ENCODE measurements at places on chromosomes 5 and 9.

DNA sequence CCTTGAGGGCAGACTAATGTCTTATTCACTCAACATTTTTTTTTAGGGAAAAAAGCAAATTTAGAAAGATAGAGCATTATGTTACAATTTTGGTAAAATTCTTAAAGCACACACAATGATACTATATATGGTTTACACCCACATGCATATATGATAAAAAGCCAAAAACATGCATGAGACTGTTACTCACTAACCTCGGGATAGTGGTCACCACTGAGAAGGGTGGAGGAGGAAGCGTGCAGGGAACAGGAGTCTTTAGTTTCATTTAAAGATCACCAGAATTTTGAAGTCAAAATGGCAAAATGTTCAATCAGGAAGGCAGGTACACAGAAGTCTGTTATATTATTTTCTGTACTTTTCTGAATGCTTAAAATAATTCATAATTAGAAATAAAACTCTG, 9.2 kb downstream of the ARL15 start:
- DNase-seq = no peak

GRCh38 chr5:65117525-65117924, 348.8 kb downstream of the CWC27 start:
- DNase-seq = no peak

DNA sequence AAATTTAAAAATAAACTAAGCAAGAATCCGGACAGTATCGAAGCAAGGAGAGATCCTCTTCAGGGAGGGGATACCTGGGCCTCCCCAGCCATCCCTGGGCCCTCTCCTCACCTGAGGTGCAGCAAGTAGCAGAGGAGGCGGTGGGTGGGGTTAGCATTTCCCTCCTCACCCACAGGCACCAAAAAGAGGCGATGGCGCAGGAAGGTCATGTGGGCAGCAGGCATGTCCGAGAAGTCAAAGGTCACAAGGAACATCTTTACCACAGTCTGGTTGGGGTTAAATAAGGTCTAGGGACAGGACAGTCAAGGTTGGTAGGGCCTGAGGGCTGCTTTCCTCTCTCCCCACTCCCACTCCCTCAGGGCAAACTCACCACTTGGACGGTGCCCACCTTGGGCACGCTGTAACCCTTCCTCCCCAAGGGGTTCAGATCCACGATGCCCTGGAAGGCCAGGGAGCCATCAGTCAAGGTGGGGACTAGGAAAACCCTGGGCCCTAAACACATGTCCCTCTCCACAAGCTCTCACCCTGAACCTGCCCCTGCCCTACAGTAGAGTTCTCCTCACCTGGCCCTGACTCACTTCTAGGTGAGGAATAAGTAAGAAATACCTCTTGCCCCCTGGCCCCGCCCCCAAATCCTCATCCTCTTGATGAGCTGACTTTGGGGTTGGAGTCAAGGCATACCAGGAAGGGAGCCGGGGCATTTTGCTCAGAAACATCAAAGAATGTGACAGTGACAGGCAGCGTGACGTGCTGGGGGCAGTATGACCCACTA, 2.8 kb upstream of the STOML2 start:
- no peak for DNase-seq

- no peak for DNase-seq
Observed at GRCh38 chr5:66958980-66959641, 237.5 kb downstream of the CD180 start.

DNA sequence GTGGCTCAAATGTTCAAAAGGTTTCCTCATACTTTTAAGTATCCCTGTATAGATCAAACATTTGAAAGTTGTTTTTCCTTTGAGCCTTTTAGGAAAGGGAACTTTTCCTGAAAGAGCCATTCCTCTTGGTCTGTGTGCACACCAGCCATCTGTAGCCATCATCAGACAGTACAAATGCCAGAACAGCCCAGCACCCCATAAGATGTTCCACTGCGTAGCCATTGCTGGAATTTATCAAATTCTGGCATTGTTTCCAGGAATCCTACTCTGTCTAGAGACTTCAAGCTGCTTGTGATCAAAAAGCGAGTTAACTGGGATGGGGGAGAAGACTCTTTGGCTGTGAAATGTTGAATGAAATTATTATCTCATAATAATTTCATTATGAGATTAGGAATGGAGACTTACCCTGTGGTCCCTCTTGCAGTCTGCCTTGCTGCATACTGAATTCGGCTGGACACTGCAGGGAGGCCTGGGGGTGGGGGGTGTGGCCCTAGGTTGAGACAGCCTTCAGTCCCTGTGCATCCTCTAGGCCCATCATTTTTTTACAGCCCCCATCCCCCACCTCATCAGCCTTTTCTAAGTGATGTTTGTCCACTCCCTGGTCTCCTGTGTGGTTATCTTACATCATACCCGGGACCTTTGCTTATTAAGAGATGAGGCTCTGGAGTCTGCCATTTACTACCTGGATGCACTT, 99.8 kb downstream of the RALGPS1 start:
- DNase-seq = no peak

DNA sequence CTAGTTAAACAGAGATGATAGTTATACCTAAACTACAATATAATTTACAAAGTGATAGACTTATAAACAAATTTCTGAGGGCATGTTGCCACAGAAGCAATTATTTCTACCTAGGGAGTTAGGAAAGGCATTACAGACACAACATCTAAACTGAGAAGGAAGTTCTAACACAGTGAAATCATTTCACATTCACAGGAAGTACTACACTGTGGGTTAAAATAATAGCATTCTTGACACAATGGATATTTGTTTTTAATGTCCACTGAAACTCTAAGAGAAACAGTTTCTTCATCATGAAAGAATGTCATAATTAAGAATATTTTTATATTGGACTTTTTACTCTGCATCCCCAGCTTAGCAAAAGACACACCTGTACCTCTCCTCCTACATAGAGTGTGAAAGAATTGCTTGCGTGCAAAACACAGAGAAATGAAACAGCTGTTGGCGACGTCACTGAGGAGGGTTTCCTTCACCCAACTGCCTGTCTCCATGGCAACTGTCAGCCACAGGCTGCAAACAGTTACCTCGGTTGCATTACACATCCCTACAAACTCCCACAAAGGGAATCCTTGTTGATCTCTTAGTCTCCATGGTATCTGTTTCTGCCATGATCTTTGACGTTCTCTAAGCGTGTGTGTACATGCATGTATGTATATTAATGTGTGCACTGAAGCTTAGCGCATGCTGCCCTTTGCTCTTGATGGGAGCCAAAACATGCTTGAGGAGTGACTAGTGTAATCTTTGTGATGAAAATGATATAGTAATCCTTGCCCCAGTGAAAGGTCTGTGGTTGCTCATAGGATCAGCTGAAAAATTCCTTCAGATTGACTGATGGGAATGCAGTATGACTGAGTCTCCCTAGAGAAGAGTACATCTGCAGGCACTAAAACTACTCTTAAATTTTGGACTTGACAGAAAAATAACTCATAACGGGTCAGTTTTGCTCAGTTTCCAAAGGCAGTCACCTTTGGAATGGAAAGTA, 168.5 kb downstream of the ACTL7B start:
- DNase-seq = no peak

DNA sequence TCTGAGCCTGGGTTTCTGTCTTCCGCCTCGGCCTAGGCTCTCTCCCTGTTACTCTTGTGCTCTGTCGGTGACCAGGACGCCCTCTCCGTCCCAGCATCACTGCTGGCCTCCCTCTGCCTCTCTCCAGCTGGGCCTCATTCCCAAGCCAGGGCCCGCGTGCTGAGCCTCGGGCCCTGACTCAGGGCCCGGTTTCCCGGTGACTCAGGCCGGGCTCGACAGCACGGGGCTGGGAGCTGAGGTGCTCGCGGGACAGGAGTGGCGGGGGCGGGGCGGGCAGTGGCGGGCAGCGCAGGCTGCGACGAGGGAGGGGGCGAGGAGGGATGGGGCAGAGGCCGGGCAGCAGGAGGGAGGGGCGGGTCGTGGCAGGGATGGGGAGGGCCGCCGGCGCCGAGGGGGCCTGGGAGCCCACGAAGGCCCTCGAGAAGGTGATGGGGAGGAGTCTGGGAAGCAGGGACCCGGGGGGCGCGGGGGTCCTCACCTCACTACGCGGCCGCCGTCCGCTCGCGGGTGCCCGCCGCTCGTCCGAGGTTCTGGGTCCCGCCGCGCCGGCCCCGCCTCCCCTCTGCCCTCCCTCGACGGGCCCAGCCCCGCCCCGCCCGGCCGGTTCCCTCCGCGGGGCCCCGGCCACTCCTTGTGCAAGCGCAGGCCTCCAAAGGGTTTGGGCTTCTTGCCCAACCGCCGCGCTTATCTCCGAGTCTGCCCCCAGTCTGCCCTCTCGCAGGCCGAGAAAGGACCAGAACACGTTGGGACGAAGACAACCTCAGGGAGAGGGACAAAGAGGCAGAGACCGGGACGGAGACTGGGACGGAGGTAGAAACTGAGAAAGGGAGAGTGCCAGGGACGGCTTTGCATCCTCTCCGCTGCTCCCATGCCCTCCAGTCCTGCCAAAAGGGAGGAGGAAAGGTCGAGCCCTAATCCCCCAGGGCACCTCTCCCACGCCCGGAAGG, at the start of gene ARAP3:
Gene ARAP3, minus strand, starts transcription at position 536 of the 947 bp plus-strand sequence. CDS start 1,744 bp downstream, outside the sequence.
- DNase-seq = peak; percentile 83

- no peak for DNase-seq
Observed at GRCh38 chr9:124105266-124105665, 93.7 kb downstream of the LHX2 start.

DNA sequence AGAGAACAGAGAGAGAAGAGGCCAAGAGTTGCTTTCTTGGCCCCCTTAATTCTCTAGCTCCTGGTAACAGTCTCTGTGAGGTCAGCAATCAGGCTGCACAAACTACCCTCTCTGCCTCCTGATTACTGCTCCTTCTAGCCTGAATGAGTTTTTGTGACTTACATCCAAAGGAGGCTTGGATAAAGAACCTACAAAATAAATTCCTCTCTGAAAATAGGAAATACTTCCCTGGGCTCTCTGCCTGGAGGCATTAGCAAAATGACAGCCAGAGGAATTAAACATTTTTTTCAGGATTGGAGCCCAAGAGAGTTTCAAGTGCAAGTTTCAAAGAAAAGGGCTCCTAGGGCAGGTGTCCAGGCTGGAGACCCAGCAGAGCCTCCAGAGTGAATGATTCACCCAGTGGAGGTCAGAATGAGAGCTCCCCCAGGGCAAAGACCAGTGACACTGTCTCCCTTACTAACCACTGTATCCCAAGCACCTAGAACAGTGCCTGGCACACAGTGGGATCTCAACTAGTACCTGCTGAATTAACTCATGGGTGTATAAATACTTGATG, 162.5 kb downstream of the SPOCK1 start:
- no peak for DNase-seq

GRCh38 chr9:114889802-114890224, 40.6 kb downstream of the TNFSF8 start:
- DNase-seq = no peak
